ENCODE measurements at places on chromosomes 1 and 21.

GRCh38 chr1:73516451-73516850 lies 681.5 kb downstream of the LRRIQ3 start:
- H3K36me3 ChIP-seq: no peaks in the 10 kb centered on the region
- H3K4me3 ChIP-seq: no peak overlapping the region
- no peaks in the 10 kb centered on the region for H3K4me1 ChIP-seq

GRCh38 chr1:79044974-79045650 lies 38.6 kb upstream of the ADGRL4 start:
- no peak overlapping the region for H3K27ac ChIP-seq
- H3K36me3 ChIP-seq: no peaks in the 10 kb centered on the region
- peak; percentile 73 for DNase-seq
- no peaks in the 10 kb centered on the region for H3K4me1 ChIP-seq
- no peak overlapping the region for H3K4me3 ChIP-seq

DNA sequence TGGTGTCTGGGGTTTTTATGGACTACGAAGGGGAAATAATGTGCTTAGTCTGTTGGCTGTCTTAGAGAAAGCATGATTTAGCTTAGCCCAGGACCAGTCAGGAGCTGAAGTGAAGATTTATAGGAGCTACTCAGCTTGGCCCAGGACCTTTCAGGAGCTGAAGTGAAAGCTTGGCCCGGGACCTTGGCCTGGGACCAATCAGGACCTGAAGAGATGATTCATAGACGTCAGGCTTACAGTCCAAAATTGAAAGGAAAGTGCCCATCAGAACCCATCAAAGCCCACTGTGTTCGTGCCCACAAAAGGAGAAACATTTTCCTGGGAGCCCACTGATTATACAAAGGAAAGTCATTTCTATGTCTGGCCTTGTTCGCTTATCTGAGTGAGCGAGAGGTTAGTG lies 35.6 kb downstream of the MSTO1 start:
- no peaks in the 10 kb centered on the region for H3K4me1 ChIP-seq
- H3K27me3 ChIP-seq: no peaks in the 10 kb centered on the region
- H3K4me3 ChIP-seq: no peak overlapping the region
- peak; percentile 73 for DNase-seq
- H3K27ac ChIP-seq: peak overlapping the region; percentile 78

DNA sequence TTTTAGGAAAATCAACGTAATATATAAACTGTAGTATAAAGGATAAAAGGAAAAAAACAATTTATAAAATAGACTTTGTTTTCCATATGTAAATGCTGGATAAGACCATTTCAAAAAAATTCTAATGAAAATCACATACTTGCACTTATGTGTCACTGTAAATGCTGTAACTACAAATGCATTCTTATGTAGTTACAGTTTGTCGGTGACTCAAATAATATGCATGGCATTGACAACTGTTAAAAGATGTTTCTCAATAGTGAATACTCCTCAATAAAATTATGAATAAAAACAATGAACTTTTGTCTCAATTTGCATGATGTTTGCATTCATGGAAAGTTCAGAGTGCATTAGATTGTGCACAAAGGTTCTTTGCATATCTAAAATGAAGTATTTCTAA lies 614.0 kb upstream of the CHRM3 start:
- no peaks in the 10 kb centered on the region for H3K27me3 ChIP-seq
- H3K27ac ChIP-seq: no peak overlapping the region
- H3K4me3 ChIP-seq: no peak overlapping the region

DNA sequence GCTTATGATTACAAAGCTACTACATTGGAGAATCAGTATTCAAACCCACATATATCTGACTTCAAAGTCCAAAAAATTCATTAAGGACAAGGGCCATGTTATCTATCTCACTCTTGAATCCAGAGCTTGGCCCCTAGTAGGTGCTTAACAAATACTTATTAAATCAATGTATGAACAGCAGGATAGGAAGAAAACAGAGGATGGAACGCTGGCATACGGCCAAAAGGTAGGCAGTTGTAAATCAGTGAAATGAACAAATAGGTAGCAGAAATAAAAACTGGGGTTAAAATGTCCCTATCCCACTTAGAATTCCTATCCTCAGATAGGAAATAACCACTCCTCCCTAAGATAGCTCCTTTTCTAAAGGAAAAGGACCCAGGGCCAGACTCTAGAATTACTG lies 2.0 kb downstream of the MRPL24 start:
- DNase-seq: no peak
- H3K36me3 ChIP-seq: peaks cover 2% of the 10 kb centered on the region
- H3K4me1 ChIP-seq: no peaks in the 10 kb centered on the region
- H3K27me3 ChIP-seq: no peaks in the 10 kb centered on the region
- no peak overlapping the region for H3K4me3 ChIP-seq

DNA sequence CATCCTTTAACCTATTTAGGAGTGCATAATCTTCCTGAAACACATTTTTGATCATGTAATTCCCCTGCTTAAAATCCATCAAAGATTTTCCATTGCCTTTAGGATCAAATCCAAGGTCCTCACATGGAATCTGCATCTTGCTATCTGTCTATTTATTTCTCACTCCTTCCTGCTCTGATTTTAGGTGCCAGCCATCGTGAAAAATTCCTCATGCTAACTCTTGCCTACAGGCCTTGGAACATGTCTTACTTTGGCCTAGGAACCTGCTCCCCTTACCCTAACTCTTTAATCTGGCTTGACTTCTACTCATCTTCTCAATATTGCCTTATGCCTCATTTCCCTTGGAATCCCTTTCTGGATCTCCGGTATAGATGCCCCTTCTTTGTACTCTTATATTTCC lies 1074.3 kb downstream of the TTLL7 start:
- no peaks in the 10 kb centered on the region for H3K27me3 ChIP-seq
- no peak for DNase-seq
- no peaks in the 10 kb centered on the region for H3K36me3 ChIP-seq

DNA sequence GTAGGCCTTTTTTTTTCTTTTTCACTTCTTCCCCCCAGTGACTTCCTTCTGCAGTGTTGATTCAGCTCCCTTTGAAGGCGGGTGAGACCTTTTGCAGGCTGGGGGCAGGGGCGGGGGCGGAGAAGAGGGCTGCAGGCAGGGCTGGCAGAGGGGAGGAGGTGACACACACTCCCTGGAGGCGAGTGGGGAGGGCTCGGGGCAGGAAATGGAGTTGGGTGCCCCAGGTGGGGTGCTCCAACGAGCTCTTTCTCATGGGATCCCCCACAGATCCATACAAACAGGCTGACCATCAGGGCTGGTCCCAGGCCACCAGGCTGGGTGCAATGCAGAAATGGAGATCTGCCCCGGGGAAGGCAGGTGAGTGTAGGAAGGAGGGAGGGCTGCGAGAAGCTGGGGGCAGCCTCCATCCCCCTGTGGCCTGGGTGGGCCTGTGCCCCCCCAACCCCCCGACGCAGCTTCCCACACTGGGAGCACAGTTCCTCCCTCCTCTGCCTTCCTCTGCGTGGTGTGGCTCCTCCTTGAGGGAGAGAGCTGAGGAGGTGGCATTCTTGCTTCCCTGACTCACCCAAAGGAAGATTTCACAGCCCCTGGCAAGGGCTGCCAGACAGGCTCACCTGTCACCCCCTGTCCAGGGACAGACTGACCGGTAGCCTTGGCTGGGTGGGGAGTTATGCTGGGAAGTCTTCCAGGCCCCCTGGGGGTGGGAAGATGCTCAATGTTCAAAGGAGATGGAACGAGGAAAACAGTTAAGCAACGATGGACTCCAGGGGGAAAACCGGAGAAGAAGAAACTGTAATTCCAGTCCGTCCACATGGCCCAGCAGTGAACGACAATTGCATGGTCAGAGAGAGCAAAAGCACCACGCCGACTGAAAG lies 7.1 kb upstream of the ITGB2 start:
- DNase-seq: peak; percentile 79
- H3K4me1 ChIP-seq: no peaks in the 10 kb centered on the region
- no peak overlapping the region for H3K27ac ChIP-seq
- H3K4me3 ChIP-seq: no peak overlapping the region
- H3K27me3 ChIP-seq: no peaks in the 10 kb centered on the region

- H3K36me3 ChIP-seq: no peaks in the 10 kb centered on the region
- no peaks in the 10 kb centered on the region for H3K27me3 ChIP-seq
- H3K27ac ChIP-seq: no peak overlapping the region
- no peak overlapping the region for H3K4me3 ChIP-seq
- no peaks in the 10 kb centered on the region for H3K4me1 ChIP-seq
Measured at GRCh38 chr1:160414881-160415280, 14.5 kb downstream of the VANGL2 start.

GRCh38 chr1:229161740-229162139 lies 109.2 kb upstream of the RAB4A start:
- no peak overlapping the region for H3K27ac ChIP-seq
- H3K4me3 ChIP-seq: no peak overlapping the region
- no peaks in the 10 kb centered on the region for H3K27me3 ChIP-seq
- peaks cover 2% of the 10 kb centered on the region for H3K4me1 ChIP-seq
- DNase-seq: no peak

DNA sequence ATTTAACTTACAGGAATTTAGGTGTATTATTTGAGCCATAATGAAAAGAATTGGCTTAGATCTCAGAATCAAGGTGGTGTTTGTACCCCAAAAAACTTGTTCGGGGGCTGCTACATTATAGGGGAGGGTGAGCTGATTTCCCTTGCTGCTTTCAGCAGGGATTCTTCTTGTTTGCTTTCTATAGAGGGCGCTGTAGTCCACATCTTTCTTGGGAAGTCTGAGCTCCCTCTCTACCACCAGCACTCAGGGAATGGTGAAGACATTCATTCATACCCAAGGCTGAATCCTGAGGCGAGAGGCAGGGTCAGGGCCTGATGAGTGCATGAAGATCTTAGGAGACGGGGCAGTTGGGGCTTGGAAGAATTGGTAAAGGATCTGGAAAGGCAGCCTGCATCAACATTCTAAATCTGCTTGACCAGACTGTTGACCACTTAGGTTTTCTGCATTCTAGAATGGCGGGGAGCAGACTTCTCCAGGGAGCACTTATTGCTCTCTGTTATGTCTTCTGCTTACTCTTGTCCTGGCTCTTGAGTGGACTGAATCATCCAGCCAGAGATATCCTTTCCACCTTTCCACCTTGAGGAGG lies 18.9 kb downstream of the SPATA46 start:
- no peak overlapping the region for H3K27ac ChIP-seq
- H3K4me3 ChIP-seq: no peak overlapping the region
- H3K36me3 ChIP-seq: no peaks in the 10 kb centered on the region
- H3K27me3 ChIP-seq: no peaks in the 10 kb centered on the region
- no peak for DNase-seq
- H3K4me1 ChIP-seq: no peaks in the 10 kb centered on the region

GRCh38 chr1:156663178-156663577 lies 14.0 kb downstream of the NES start:
- H3K4me3 ChIP-seq: no peak overlapping the region
- no peak overlapping the region for H3K27ac ChIP-seq
- DNase-seq: peak; percentile 81
- no peaks in the 10 kb centered on the region for H3K4me1 ChIP-seq
- no peaks in the 10 kb centered on the region for H3K27me3 ChIP-seq

- no peak for DNase-seq
- H3K27ac ChIP-seq: no peak overlapping the region
- H3K27me3 ChIP-seq: no peaks in the 10 kb centered on the region
Measured at GRCh38 chr1:208909011-208909984, 665.1 kb upstream of the PLXNA2 start.

GRCh38 chr1:81562934-81563333 lies 237.8 kb upstream of the ADGRL2 start:
- no peaks in the 10 kb centered on the region for H3K27me3 ChIP-seq
- H3K4me1 ChIP-seq: no peaks in the 10 kb centered on the region
- H3K4me3 ChIP-seq: no peak overlapping the region
- H3K36me3 ChIP-seq: no peaks in the 10 kb centered on the region
- no peak overlapping the region for H3K27ac ChIP-seq

DNA sequence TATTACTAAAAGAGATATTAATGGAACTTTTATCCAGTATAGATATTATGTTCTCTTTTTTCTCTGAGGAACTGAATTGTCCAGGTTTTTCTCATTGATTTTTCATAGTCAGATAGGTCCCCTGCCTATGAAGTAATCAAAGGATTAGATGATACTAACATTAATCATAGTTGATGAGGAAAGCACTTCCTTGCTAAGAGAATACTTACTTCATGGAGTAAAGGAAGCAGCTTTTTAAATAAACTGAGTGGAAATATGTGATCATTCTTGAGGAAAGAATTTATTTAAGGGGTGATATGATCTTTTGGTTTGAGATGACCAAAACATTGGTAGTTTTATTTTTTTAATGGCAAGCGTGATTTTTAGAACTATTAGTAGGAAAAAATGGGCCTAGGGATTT lies 58.9 kb downstream of the SWT1 start:
- H3K4me3 ChIP-seq: no peak overlapping the region
- H3K36me3 ChIP-seq: peaks cover 1% of the 10 kb centered on the region
- H3K27me3 ChIP-seq: no peaks in the 10 kb centered on the region
- no peaks in the 10 kb centered on the region for H3K4me1 ChIP-seq
- no peak overlapping the region for H3K27ac ChIP-seq

- no peaks in the 10 kb centered on the region for H3K36me3 ChIP-seq
- no peaks in the 10 kb centered on the region for H3K4me1 ChIP-seq
- H3K27me3 ChIP-seq: no peaks in the 10 kb centered on the region
- DNase-seq: no peak
- H3K27ac ChIP-seq: no peak overlapping the region
Measured at GRCh38 chr1:247494767-247495166, 36.9 kb upstream of the OR2B11 start.

DNA sequence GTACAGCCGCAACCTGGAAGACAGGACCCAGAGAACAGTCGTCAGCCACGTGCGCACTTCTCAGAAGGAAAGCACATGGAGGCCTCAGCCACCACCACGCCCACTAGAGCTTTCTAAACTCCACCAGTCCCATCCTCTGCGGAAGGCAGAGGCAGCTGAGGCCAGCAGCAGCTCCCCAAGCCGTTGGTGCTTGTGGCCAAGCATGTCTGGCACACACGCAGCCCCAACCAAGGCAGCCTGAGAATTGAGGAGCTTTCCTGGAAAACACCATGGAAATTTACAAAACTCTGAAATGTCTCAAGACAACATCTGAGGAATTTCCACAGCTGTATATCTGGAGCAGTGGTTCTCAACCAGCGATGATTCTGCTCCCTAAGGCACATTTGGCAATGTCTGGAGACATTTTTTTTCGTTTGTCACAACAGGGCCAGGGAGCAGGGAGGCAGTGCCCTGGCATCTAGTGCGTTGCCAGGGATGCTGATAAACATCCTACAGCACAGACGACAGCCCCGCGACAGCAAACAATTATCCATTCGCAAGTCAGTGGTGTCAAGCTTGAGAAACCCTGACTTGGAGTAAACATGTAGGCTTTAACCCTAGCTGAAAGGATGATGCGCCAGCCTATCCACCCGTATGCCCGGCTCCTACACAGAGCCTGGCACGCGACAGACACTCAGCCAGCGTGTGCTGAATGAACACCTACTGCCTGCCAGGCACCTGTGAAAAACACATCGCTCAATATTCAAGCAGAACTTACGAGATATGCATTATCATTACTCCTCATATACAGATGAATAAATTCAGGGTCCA lies 24.7 kb downstream of the NPHP4 start:
- no peaks in the 10 kb centered on the region for H3K27me3 ChIP-seq
- H3K27ac ChIP-seq: no peak overlapping the region
- H3K4me1 ChIP-seq: no peaks in the 10 kb centered on the region
- no peak overlapping the region for H3K4me3 ChIP-seq
- no peaks in the 10 kb centered on the region for H3K36me3 ChIP-seq

Data from aorta (tissue), 5 donors.